ENCODE measurements at places on chromosomes 12 and 14.

DNA sequence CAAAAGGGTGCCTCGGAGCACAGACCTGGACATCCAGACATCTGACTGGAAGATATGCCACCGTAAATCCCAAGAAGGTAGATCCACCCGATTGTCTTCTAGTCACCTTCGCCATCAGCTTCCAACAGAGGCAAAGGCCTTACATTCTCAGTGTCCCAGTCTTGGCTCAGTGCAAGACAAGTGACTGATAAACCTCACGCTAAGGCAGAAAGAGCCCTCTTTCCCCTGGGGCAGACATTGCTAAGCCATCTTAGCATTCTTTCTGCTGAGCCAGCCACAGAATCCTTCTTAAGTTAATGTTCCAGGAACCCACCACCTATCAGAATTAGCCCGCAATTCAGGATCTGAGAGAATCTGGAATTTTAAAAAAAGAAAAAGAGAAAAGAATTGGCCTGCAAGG is 4.3 kb upstream of the PLEKHG6 start:
- DNase-seq = no peak

- no peak for DNase-seq
These were observed 383.8 kb downstream of the SNAPC1 start for GRCh38 chr14:62146030-62146429.

- peak; percentile 89 for DNase-seq
These were observed 335.2 kb downstream of the DPF3 start for GRCh38 chr14:72558721-72559120.

DNA sequence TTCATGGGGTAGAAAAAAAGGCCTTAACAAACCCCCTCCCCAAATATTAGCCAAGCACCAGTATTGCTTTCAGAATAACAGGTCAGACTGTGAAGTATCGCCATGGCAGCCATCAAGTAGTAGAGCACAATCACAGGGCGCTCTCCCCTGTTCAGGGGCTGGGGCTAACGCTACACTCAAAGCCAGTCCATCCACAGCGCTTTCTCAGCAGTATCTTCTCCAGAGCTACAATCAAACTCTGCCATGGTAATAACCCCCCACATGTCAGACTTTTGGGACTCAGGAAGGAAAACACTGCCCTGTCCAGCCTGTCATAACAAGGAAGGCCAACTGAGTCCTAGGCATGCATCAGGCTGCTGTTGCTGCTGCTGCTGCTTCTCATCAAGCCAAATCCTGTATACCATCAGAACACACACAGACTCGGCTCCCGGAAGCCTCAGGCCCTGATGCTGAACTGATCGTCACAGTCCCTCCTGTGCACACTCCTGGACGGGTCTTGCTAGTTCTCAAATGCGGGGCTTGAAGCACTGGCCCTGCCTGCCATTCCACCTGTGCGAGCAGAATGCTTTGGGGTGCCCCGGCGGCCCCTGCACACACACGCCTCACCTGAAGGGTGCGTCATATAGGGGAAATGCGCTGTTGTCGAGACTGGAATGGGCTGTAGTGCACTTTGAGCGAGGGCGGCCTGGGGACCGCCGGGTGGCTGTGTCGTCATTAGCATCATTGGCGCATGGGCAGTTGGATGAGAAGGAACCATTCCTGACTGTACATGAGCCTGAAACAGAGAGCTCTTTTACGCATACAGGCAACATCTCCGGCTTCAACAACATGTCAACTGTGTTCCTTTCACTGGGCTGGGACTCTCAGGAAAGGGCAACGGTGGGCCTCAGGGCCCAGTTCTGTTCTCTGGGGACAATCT is 47.6 kb downstream of the SH2B3 start:
- no peak for DNase-seq

GRCh38 chr12:91138337-91138920 is 27.1 kb upstream of the LUM start:
- peak; percentile 73 for DNase-seq

GRCh38 chr12:27009881-27010301 is 4.3 kb downstream of the TM7SF3 start:
- no peak for DNase-seq

DNA sequence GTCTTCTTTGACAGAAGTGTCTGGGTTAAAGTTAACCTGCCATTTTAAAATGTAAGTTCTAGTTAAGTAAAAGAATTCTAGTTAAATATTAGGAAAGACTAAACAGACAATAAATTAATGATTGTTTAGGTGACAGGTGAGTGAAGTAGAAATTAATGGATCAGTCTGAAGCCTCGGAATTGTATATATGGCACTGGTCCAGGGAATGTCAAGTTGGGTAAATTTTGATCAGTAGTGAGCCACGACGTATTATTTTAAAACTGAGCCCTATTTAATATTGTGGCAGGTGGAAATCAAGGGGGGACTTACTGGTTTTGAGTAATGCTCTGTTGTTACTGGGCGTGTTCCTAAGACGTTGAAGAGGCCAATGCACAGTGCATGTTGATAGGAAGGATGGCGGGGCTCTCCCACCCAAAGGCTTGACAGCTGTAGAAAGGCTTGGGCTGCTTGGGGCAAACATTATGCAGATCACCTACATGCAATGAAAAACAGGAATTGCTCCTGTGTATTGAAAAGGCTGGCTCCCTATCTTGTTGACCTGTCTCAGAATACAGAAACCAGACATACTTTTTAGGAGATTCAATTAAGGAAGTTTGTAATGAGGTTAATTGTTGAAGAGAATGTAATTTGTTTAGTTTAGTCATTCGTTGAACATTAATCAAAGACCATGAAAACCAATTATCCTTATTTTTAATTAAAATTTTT is 5.9 kb upstream of the PPFIBP1 start:
- no peak for DNase-seq

Measured in fibroblast of the aortic adventitia (primary cell).